ENCODE measurements at places on chromosomes 5 and 9.

- no peak for DNase-seq
Observed at GRCh38 chr9:134363450-134363849, 37.2 kb downstream of the RXRA start.

DNA sequence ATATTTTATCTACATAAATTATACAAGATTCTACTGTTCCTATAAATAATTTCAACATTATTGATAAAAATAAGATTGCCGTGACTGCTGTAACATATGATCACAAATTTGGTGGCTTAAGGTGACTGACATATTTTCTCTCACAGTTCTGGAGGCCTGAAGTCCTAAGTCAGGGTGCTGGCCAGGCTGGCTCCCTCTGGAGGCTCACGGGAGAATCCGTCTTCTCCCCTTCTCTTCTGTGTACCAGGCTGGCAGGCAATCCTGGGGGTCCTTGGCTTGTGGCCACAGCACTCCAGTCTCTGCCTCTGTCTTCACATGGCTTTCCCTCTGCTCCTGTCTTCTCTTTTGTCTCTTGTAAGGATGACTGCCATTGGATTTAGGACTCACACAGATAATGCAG lies 31.7 kb upstream of the IRX2 start:
- no peak for DNase-seq

DNA sequence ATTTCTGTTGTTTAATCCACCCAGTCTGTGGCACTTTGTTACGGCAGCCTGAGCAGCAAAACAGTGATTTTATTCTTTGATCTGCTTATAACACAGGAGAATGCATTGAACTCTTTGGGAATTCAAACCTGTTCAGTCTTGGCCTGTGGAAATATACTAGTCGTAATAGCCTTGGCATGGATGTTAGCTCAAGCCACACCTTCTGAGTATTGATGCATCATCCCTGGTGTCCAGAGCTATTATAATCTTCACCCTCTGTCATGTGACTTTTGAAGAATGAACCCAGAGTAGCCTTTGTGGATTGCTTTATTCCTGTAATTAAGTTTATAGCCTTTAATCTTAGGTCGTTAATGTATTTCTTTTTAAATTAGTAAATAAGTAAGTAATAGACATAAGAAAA lies 50.8 kb upstream of the TEX48 start:
- DNase-seq, result no peak

- DNase-seq, result no peak
Observed at GRCh38 chr5:142845954-142846398, 75.8 kb downstream of the ARHGAP26 start.

DNA sequence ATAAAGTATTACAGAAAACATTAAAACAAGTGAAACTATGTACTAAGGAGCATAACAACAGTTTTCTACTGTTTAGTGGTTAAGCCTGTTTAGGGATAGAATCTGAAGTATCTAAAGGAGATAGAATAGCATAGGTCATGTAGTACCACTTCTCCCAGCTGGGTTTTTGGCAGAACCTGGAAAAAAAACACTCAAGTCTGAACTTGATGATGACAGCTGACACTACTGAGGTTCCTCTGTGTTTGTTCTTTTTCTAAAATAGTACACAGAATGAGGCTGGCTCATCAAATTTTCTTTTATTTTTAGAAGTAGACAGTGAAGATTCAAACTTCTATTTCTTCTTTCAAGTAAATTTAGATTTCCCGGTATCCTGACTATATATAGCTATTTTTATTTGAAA lies 203.8 kb upstream of the ACO1 start:
- DNase-seq, result no peak

GRCh38 chr5:3836528-3836927 lies 240.9 kb downstream of the IRX1 start:
- no peak for DNase-seq

- DNase-seq, result no peak
Observed at GRCh38 chr9:121262953-121263352, 5.0 kb upstream of the GSN start.

DNA sequence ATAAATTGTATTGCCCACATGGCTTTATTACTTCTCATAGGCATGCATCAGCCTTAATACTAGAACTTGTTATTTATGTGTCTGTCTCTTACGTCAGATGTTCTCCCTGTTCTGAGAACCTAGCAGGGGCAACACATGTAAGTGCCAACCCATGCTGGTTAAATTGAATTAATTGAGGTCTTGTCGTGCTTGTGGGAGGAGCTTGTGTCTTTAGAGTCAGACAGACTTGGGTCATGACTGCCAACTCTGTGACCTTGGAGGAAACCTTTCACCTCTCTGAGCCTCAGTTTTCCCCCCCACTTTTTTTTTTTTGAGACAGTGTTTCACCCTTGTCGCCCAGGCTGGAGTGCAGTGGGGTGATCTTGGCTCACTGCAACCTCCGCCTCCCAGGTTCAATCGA lies 2.2 kb upstream of the MEGF9 start:
- DNase-seq, result no peak
